Upper lobe of left lung (tissue), 6 donors: ENCODE measurements at places on chromosomes 16 and 17.

DNA sequence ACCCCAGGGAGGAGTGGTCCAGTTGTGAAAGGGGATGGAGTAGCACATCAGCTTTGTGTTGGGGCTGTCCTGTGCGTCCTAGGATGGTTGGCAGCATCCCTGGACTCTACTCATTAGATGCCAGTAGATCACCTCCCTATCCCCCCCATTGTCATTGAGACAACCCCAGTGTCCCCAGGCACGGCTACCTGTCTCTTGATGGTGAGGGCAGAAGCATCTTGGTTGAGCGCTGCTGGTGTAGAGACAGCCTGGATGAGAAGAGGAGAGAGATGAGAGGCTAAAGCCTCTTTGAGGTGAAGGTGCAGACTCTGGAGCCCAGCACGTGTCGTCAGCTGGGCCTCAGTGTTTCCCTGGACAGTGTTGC, 55.4 kb downstream of the TNFRSF13B start:
- DNase-seq = no peak

DNA sequence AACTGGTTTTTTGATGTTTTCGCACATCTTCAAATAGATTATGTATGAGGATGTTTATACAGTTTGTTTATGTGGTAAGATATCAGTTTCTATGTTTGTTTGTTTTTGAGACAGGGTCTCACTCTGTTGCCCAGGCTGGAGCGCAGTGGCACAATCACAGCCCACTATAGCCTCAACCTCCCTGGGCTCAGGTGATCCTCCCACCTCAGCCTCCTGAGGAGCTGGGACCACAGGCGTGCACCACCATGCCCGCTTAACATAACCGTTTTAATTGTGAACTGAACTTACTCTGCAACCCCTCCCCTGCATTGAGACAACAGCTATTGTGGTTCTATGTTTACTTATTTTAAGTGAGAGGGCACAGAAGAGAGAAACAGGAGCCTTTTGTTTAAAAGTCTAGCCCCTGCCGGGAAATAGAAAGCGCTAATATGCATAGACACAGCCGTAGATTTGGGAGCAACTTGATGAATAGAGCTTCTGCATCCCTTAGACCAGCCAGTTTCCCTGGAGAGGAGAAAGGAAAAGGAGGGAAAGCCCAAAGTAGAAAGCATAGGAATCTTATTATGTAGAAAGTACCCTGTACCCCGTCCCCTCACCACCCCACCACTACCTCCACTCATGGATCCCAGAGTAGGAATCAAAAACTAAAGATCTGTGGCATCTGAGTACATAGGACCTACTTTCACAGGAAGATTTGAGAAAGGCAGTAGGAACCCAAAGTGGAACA, 19.6 kb upstream of the APPBP2 start:
- DNase-seq = no peak

- DNase-seq = no peak
Observed at GRCh38 chr16:50576403-50577113, 28.4 kb downstream of the NKD1 start.

GRCh38 chr17:81094509-81095382, 59.8 kb downstream of the BAIAP2 start:
- peak; percentile 90 for DNase-seq

GRCh38 chr16:89395150-89396142, 94.9 kb downstream of the ANKRD11 start:
- DNase-seq = peak; percentile 88

DNA sequence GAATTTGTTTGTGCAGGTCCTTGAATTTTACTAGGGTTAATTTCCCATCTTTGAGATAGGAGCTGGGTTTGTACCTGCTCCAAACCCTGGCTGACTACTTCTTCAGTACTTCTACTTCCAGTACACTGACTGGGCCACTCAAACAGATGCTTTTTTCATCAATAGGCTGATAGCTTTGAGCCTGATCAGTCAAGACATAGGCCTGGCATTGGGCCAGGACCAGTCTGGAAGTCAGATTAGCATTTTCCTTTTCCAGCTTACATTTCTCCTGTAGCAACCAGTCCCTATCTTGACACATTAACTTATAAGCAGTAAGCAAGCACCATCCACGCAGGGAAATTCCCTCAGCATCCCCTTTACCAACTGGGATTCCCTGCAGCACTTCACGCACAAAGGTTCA, 7.5 kb upstream of the TMEM101 start:
- no peak for DNase-seq

- DNase-seq = no peak
Observed at GRCh38 chr16:57468346-57468745, 5.9 kb downstream of the POLR2C start.
